Osteoblast (primary cell): ENCODE measurements at places on chromosomes 2 and 18. TPM values are rescaled to one million over a fixed set of nuclear protein-coding genes. Genes with fewer than 3 reads are reported as not detected.

DNA sequence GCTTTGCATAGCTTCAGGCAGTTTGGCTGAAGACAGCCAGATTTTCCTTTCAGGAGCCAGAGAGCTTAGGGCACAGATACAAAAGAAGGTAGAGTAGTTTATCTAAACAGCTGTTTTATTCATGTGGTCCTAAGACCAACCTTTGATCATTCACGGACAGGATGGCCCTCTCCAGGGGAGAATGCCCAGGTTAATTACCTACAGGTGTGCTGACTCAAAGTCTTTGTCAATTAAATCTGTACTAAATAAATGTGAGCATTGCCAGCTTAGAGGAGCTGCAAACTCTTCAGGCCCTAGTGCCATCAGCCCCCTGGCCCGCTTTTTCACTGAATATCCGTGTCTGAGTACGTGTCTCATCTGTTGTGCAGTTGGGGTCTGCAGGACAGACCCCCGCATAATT is 554.7 kb downstream of the NUP35 start:
- DNase-seq: no peak

Gene PAIP2B
- total RNA-seq: 0.36 and 0.59 TPM in 2 replicates

Gene UGT1A6
- not detected in 2 replicates for total RNA-seq

Gene EIF2AK2
- total RNA-seq: 42.3 and 45.1 TPM in 2 replicates

Gene PTPRN
- under 0.01 and 1.2 TPM in 2 replicates for total RNA-seq

Gene IL18R1
- 4.0 and 4.7 TPM in 2 replicates for total RNA-seq

Gene HOXD1
- total RNA-seq: not detected in 2 replicates

- no peak for DNase-seq
Measured at GRCh38 chr18:79258447-79258846, 137.3 kb upstream of the NFATC1 start.

GRCh38 chr2:18531194-18531593 is 29.3 kb downstream of the RDH14 start:
- no peak for DNase-seq

GRCh38 chr2:237515166-237515565 is 28.1 kb downstream of the MLPH start:
- no peak for DNase-seq

DNA sequence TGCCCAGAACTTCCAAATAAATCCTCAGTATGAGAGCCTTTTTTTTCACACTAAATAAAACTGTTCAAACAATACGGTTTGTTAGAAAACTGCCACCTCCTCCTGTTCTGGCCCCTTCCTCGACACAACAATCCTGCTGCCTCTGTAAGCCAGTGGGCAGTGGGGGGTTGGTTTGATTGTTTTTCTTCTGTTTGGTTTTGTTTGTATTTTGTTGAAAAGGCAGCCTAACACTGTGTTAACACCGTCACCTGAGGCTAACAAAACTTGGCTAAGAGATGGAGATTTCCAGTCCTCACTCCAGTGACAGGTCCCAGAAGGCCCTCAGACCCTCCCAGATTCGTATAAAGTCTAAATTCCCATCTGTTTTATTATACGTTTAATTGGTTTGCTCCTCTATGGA is 402.1 kb downstream of the ZNF521 start:
- DNase-seq: no peak

Gene TUBB8B
- not detected in 2 replicates for total RNA-seq

Gene PPP4R1
- total RNA-seq: 138 and 143 TPM in 2 replicates

GRCh38 chr18:360676-361075 is 92.8 kb upstream of the THOC1 start:
- DNase-seq: no peak

Gene METTL21A
- 8.5 and 13.4 TPM in 2 replicates for total RNA-seq

Gene GKN1
- 0.29 TPM in 1 of 2 replicates, not detected in the other for total RNA-seq

Gene EPAS1
- total RNA-seq: 198 and 260 TPM in 2 replicates

DNA sequence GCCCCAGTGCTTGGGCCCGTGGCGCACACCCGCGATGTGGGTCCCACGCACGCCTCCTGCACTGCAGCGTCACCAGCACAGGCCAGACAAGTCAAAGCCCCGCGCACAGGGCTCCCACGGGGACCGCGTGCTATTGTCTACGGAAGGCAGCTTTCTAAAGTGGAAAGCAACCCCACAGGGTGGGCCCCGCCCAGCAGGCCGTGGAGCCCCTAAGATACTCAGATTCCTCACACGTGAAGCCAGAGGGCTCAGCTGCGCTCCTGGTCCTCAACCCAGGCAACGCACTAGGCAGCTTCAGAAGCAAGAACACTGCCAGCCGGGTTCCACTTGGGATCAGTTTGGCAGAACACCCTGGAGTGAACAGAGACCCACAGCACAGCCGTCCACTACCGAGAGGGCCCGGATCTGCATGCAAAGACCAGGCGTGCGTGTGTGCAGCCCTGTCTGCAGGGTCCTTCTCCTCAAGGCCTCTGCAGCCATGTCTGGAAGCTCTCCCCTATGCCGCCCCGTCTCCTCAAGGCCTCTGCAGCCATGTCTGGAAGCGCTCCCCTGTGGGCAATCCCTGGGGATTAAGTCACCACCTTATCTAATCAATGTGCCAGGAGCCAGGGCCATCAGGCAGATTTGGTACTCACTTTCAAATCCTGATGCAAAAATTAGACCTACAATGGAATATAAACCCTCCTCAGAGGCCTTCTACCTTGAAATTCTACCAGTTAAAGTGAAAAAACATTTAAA is 231.3 kb downstream of the HDAC4 start:
- peak; percentile 46 for DNase-seq

Gene UGT1A8
- not detected in 2 replicates for total RNA-seq
